ENCODE measurements at places on chromosomes 1 and 21. TPM values are rescaled to one million over a fixed set of nuclear protein-coding genes. Genes with fewer than 3 reads are reported as not detected.

DNA sequence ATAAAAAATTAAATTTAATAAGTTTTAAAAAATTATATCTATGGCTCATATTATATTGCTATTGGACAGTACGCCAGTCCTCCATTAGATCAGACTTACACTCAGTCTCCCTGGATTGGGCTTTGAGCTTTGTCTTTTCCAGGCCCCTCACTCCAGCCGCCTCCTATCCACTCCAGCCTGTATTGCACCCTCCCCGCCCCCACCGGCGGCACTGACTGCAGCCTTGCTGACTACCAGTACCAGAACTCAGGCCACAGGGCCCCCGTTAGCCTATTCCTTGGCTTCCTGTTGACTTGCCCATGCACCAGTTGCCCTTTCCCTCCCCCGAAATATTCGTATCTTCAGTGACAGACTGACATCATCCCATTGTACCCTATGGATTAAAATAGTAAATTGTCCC is 127.9 kb downstream of the CSMD2 start:
- H3K4me3 ChIP-seq, result no peak overlapping the region
- no peaks in the 10 kb centered on the region for H3K36me3 ChIP-seq
- no peaks in the 10 kb centered on the region for H3K4me1 ChIP-seq
- no peak for DNase-seq
- H3K27me3 ChIP-seq, result no peaks in the 10 kb centered on the region

DNA sequence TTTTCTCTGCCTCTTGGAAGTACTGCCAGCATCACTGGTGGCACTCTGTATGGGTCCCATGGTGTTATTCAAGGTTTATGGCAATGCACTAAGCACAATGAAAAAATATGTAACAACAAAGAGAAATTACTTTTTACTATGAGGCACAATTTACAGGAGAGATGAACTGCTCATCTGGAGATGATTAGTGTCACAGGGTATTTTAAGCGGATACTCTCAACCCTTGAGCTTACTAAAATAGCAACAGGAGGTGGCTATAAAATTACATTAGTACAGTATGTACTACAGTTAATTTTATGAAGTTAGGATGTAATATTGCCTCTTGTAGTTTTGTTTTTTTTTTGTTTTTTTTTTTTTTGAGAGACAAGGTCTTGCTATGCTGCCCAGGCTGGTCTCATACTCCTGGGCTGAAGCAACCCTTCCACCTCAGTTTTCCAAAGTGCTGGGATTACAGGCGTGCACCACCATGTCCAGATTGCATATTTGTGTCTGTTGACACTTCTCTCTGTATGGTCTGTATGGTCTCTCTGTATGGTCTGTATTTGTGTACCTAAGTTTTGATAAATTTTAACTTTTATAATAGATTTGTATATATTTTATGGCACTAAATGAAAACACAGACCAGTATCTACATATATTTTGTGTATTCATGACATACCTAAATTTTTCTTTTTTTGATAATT is 175.6 kb upstream of the HP1BP3 start:
- no peak overlapping the region for H3K4me3 ChIP-seq
- no peak overlapping the region for H3K27ac ChIP-seq
- no peaks in the 10 kb centered on the region for H3K27me3 ChIP-seq
- no peak for DNase-seq
- H3K36me3 ChIP-seq, result peaks cover 47% of the 10 kb centered on the region

DNA sequence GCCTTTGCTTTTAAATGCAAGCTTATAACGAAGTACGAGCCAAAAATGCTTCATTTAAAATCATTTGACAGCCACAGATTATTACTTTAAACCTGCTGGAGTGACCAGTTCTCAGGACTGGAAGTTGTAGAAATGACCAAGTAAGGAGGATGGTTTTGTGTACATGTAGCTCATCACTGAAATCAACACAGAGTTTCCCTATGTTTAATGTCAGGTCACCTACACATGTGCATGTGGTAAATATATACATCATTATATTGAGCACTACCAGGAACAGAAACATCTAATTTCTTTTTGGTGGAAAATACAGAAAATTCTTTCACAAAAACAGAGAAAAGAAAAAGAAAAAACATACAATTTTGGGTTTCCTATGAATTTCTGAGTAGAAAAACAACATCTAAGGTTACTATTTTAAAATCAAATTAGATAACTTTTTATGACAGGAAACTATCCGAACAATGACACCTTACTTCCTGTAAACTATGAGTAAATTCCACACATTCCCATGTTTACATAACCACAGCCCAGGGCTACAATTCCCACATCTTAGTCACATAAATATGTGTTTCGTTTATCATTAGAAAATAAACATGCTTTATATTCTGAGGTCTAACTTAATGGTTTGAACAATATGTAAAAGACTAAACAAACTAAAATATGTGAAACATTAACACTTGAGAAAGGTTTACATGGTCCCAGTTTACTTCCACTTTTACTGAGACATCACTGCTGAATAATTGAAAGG is 73.6 kb downstream of the ZNF281 start:
- H3K4me1 ChIP-seq, result peaks cover 14% of the 10 kb centered on the region
- H3K27me3 ChIP-seq, result no peaks in the 10 kb centered on the region
- no peak overlapping the region for H3K4me3 ChIP-seq
- H3K27ac ChIP-seq, result peak overlapping the region; percentile 82

- no peaks in the 10 kb centered on the region for H3K27me3 ChIP-seq
- H3K4me3 ChIP-seq, result no peak overlapping the region
- no peak overlapping the region for H3K27ac ChIP-seq
- DNase-seq, result no peak
- H3K4me1 ChIP-seq, result peaks cover 5% of the 10 kb centered on the region
- H3K36me3 ChIP-seq, result no peaks in the 10 kb centered on the region
Observed at GRCh38 chr1:41440321-41441085, 44.0 kb downstream of the EDN2 start.

GRCh38 chr1:26259005-26259404 is 20.9 kb upstream of the SH3BGRL3 start:
- no peak for DNase-seq
- no peaks in the 10 kb centered on the region for H3K4me1 ChIP-seq
- no peak overlapping the region for H3K27ac ChIP-seq
- no peak overlapping the region for H3K4me3 ChIP-seq
- no peaks in the 10 kb centered on the region for H3K27me3 ChIP-seq

GRCh38 chr1:161816201-161816600 is 50.1 kb downstream of the ATF6 start:
- no peak overlapping the region for H3K4me3 ChIP-seq
- DNase-seq, result no peak
- H3K27me3 ChIP-seq, result no peaks in the 10 kb centered on the region
- peaks cover 55% of the 10 kb centered on the region for H3K36me3 ChIP-seq
- H3K27ac ChIP-seq, result no peak overlapping the region

DNA sequence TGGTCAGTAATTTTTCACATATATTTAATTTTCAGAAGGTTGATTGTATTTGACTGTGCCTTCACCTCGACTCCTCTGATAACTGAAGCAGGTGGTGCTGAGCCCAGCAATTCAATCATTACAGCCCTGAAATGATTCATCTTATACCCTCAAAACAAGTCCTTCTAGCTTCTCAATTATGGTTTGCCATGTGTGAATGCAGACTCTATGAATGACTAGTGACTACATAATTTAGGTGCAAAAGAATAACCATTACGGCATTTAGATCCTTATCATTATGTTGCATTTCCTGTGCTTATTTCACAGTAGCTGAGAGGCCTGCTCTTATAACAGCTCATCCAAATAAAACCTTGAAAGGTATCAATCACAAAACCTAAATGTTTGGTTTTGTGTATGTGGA is 54.0 kb upstream of the COL11A1 start:
- DNase-seq, result no peak
- H3K27ac ChIP-seq, result no peak overlapping the region
- no peaks in the 10 kb centered on the region for H3K27me3 ChIP-seq
- no peaks in the 10 kb centered on the region for H3K4me1 ChIP-seq
- no peak overlapping the region for H3K4me3 ChIP-seq

- H3K27me3 ChIP-seq, result peaks cover 8% of the 10 kb centered on the region
- H3K4me1 ChIP-seq, result no peaks in the 10 kb centered on the region
- DNase-seq, result no peak
- H3K27ac ChIP-seq, result no peak overlapping the region
- no peaks in the 10 kb centered on the region for H3K36me3 ChIP-seq
Observed at GRCh38 chr1:175090780-175091179, 23.1 kb downstream of the TNN start.

GRCh38 chr1:189429610-189430009 is 1048.1 kb downstream of the BRINP3 start:
- peak; percentile 68 for DNase-seq
- H3K4me3 ChIP-seq, result no peak overlapping the region
- H3K4me1 ChIP-seq, result peaks cover 6% of the 10 kb centered on the region
- no peaks in the 10 kb centered on the region for H3K36me3 ChIP-seq
- H3K27ac ChIP-seq, result no peak overlapping the region
- no peaks in the 10 kb centered on the region for H3K27me3 ChIP-seq

- no peaks in the 10 kb centered on the region for H3K27me3 ChIP-seq
- no peak overlapping the region for H3K4me3 ChIP-seq
- H3K36me3 ChIP-seq, result no peaks in the 10 kb centered on the region
- no peak overlapping the region for H3K27ac ChIP-seq
- DNase-seq, result no peak
Observed at GRCh38 chr1:191578281-191578680, 580.0 kb upstream of the RGS18 start.

DNA sequence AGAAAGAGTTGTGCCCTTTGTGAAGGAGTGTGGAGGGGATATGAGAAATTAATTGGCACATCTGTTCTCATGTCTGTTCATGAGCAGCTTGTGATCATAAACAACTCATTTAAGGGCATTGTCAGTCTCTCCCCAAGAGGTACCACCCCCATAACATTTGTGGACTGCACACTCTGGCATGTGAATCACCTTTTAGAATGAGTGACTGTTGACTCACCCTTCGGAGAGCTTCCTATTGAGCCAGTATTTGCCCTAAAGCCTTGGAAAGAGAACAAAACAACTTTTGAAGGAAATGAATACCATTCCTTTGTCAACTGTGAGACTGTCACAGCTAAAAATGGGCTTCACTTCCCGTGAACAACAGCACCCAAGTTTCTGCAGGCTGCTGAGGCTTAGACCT is 27.5 kb upstream of the MYSM1 start:
- peak overlapping the region; percentile 74 for H3K27ac ChIP-seq
- H3K36me3 ChIP-seq, result peaks cover 7% of the 10 kb centered on the region
- H3K4me3 ChIP-seq, result peak overlapping the region; percentile 28
- DNase-seq, result peak; percentile 97

GRCh38 chr1:227420147-227420546 is 101.9 kb upstream of the CDC42BPA start:
- no peaks in the 10 kb centered on the region for H3K36me3 ChIP-seq
- no peak for DNase-seq
- no peaks in the 10 kb centered on the region for H3K27me3 ChIP-seq
- no peak overlapping the region for H3K4me3 ChIP-seq
- H3K27ac ChIP-seq, result no peak overlapping the region

DNA sequence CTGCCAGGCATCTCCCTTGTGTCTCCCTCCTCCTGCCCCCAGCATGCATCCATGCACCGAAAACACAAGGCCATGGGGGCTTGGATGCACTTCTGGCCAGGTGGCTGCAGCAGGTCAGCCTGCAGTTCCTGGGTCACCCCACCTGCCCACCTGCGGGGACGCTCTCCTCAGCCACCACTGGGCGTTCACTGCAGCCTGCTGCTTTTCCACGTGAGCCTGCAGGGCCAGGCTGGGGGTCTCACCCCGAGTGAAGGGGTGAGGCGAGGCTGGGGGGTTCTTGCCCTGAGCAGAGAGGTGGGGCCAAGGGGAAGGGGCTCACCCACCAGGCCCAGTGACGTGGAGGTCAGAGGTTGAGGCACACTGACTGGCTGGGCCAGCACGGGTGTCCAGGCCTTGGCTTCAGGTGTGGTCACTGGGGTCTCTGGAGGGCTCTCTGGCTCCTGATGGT is 64.6 kb downstream of the WNT9A start:
- H3K4me1 ChIP-seq, result peaks cover 7% of the 10 kb centered on the region
- DNase-seq, result no peak
- no peak overlapping the region for H3K27ac ChIP-seq
- no peaks in the 10 kb centered on the region for H3K36me3 ChIP-seq
- peaks cover 14% of the 10 kb centered on the region for H3K27me3 ChIP-seq
- H3K4me3 ChIP-seq, result no peak overlapping the region

DNA sequence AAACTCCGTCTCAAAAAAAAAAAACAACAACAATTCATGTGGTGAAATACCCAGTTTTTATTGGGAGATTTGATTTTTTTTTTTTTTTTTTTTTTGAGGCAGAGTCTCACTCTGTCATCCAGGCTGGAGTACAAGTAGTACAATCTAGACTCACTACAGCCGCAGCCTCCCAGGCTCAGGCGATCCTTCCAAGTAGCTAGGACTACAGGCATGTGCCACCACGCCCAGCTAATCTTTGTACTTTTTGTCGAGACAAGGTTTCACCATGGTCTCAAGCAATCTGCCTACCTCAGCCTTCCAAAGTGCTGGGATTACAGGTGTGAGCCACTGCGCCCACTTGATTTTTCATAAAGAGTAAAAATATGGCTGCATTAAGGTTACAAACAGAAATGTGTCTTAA is 15.4 kb downstream of the FAM76A start:
- no peaks in the 10 kb centered on the region for H3K27me3 ChIP-seq
- no peaks in the 10 kb centered on the region for H3K4me1 ChIP-seq
- H3K36me3 ChIP-seq, result peaks cover 63% of the 10 kb centered on the region
- no peak overlapping the region for H3K27ac ChIP-seq

GRCh38 chr1:169989246-169989645 is 85.2 kb downstream of the KIFAP3 start:
- DNase-seq, result no peak
- H3K4me1 ChIP-seq, result no peaks in the 10 kb centered on the region
- no peak overlapping the region for H3K4me3 ChIP-seq
- H3K27me3 ChIP-seq, result no peaks in the 10 kb centered on the region
- H3K36me3 ChIP-seq, result no peaks in the 10 kb centered on the region

- DNase-seq, result no peak
- no peak overlapping the region for H3K4me3 ChIP-seq
- H3K4me1 ChIP-seq, result no peaks in the 10 kb centered on the region
- H3K27me3 ChIP-seq, result peaks cover 57% of the 10 kb centered on the region
- H3K27ac ChIP-seq, result no peak overlapping the region
Observed at GRCh38 chr21:32233055-32233546, 45.7 kb downstream of the MIS18A start.

- H3K4me1 ChIP-seq, result no peaks in the 10 kb centered on the region
- no peaks in the 10 kb centered on the region for H3K27me3 ChIP-seq
- no peak for DNase-seq
- no peaks in the 10 kb centered on the region for H3K36me3 ChIP-seq
Observed at GRCh38 chr1:221563476-221563921, 178.4 kb downstream of the DUSP10 start.

DNA sequence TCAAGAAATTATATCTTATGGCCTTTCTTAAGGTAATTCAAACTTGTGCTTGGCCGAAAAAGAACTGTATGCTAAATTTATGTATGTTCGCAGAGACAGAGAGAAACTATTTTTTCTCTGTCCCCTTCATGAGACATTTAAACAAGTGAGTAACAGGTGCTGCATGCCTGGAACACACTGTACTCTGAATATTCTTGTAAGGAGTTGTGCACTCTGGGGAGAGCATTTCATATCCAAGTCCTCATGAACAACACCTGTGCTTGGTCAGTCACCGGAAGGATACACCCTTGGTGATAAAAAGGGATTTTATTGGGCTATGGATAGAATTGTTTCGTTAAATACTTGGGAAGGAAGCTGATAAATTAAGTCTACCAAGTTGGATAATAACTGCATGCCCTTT is 220.8 kb upstream of the NRIP1 start:
- H3K4me3 ChIP-seq, result no peak overlapping the region
- H3K4me1 ChIP-seq, result no peaks in the 10 kb centered on the region
- H3K27ac ChIP-seq, result no peak overlapping the region
- H3K27me3 ChIP-seq, result no peaks in the 10 kb centered on the region
- H3K36me3 ChIP-seq, result peaks cover 8% of the 10 kb centered on the region
- no peak for DNase-seq

The LYPD8 gene
- not detected for total RNA-seq

The SLC50A1 gene
- 91.2 TPM for total RNA-seq

The GCSAML gene
- total RNA-seq, result not detected
